Adrenal gland (tissue), 19 donors: ENCODE measurements at places on chromosomes 3 and 15. TPM values are rescaled to one million over a fixed set of nuclear protein-coding genes. Genes with fewer than 3 reads are reported as not detected.
A peak's percentile ranks its signal among the peaks of the same experiment; 100 is the strongest.

DNA sequence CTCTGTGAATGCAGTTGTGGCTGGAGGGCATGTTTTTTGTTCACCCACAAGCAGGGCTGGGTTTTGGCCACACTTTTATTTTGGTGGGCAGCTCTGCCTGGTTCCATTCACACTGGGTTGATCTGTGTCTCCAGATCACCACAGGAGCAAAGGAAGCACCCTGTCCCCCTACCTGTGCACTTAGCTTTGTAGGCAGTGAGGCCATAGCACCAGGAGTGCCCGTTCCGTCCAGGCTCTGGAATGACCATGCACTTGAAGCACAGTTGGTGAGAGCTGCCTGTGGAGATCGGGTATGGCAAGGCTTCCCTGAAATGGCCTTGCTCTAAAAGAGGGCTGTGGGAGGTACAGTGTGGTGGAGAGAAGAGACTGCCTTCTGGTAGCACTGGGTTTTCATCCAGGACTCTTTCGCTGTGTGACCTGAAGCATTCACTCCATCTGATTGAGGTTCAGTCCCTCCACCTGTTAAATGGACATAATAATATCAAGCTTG lies 31.7 kb downstream of the MINAR1 start:
- DNase-seq = no peak
- H3K4me1 ChIP-seq = no peaks in the 10 kb centered on the region
- H3K4me3 ChIP-seq = no peak overlapping the region
- H3K27ac ChIP-seq = no peak overlapping the region

GRCh38 chr3:23174426-23175039 lies 28.6 kb upstream of the UBE2E2 start:
- H3K4me3 ChIP-seq = no peak overlapping the region
- DNase-seq = no peak
- no peak overlapping the region for H3K27ac ChIP-seq
- no peaks in the 10 kb centered on the region for H3K36me3 ChIP-seq
- no peaks in the 10 kb centered on the region for H3K27me3 ChIP-seq

The ATP13A3 gene
- total RNA-seq = 58.3 TPM

The MAP6D1 gene
- total RNA-seq = 2.0 TPM

DNA sequence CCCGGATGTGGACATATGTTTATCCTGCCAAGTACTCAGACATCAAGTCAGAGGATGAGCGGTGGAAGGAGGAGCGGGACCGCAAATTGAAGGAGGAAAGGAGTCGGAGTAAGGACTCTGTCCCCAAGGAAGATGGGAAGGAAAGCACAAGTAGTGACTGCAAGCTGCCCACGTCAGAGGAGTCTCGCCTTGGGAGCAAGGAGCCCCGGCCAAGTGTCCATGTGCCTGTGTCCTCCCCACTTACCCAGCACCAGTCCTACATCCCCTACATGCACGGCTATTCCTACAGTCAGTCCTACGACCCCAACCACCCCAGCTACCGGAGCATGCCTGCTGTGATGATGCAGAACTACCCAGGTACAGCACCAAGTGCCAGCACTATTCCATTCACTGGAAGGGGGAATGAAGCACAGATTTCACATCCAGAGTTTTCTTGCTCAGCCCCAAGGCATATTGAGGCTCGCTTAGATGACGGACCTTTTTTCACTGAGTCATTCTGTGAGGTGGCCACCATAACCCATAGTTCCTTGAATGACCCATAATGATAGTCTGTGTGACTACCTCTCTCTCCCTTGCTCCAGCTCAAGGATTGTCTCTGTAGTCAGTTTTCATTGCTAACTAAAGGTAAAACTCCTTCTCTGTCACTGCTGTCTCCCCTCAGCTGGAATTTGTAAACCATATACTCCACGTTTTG lies 97.1 kb downstream of the RBPMS2 start:
- no peak for DNase-seq
- H3K27ac ChIP-seq = no peak overlapping the region
- H3K4me3 ChIP-seq = no peak overlapping the region

The RASSF1 gene
- total RNA-seq = 18.5 TPM

DNA sequence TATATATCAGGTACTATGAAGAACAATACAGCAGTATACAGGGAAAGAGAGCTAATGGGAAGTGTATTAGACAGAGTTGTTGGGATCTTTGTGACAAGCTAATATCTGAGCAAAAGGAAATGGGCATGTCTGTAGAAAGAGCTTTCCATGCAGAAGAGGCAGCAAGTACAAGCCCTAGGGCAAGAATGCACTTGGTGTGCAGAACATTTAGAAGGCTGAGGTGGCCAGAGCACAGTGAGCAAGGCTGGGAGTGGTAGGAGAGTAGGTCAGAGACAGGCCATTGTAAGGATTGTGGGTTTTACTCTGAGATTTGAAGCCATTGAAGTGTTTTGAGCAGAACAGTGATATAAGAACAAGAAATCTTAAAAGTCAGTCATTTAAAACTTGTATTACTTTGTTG lies 353.9 kb upstream of the TGFBR2 start:
- no peaks in the 10 kb centered on the region for H3K36me3 ChIP-seq
- DNase-seq = no peak
- H3K4me1 ChIP-seq = no peaks in the 10 kb centered on the region
- no peak overlapping the region for H3K4me3 ChIP-seq

DNA sequence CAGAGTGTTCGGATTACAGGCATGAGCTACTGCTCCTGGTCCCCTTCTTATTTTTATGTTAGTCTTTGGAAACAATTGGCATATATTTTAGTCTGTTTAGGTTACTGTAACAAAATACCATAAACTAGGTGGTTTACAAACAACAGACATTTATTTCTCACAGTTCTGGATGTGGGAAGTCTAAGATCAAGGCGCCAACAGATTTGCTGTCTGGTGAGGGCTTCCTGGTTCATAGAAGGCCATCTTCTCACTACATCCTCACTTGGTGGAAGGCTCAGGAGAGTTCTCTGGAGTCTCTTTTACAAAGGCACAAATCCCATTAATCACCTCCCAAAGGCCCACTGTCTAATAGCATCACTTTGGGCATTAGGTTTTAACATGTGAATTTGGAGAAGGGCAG lies 101.0 kb downstream of the APBA2 start:
- no peak overlapping the region for H3K4me3 ChIP-seq
- H3K27me3 ChIP-seq = no peaks in the 10 kb centered on the region
- H3K4me1 ChIP-seq = no peaks in the 10 kb centered on the region

The OR5K4 gene
- total RNA-seq = not detected

The SLC51A gene
- total RNA-seq = 26.3 TPM

DNA sequence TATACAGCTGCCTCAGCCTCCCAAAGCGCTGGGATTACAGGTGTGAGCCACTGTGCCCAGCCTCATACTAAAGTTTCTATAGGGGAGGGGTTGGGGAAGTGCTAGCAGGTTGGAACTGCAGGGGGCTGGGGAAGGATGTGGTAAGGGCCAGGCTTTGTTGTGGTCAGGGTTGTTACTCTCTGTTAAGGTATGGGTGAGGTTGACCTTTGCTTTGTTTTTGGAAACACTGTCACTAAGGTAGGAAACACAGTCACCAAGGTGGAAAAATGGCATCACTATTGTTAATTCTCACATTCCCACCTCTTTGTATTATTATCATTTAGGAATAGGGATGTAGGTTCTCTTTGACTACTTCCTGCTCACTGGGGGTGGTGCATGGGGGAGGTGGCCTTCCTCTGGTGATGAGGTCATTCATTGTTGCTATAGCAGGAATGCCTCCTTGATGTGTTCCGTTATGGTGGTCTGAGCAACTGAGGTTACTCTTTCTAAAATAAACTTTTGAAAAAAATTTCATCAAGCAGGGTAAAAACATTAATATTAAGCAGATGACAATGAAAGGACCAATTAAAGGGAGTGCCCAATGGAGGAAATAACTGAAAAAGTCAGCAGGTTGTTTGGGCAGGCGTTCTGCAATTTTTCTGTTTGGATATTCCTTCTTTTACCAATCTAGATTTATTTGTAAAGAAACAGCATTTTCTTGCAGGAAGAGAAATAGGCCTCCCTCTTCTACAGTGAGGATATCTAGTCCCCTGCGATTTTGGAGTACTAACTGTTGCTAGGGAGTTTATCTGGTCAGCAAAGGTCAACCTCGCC lies 150.5 kb downstream of the WDR76 start:
- DNase-seq = no peak
- H3K4me1 ChIP-seq = no peaks in the 10 kb centered on the region
- H3K27me3 ChIP-seq = no peaks in the 10 kb centered on the region
- H3K4me3 ChIP-seq = no peak overlapping the region
- H3K36me3 ChIP-seq = no peaks in the 10 kb centered on the region
- H3K27ac ChIP-seq = no peak overlapping the region

DNA sequence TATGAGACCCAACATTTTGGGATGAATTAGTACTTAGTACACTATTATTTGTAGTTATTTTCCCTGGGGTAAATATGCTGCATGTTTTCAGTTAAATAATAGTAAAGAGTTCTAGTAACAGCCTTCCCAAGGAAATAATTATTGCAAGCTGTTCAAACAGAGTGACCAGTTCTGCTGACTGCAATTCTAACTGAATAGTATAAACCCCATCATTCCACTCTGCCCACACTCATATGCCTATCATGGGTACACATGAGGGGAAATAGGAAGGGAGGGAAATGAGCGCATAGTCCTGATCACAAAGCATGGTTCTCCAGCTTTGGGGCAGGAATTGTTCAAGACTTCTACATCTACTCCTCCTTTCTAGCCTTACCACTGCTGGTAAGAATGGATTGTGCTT lies 18.7 kb downstream of the UQCC5 start:
- peaks cover 42% of the 10 kb centered on the region for H3K4me1 ChIP-seq
- H3K36me3 ChIP-seq = peaks cover 34% of the 10 kb centered on the region
- no peak overlapping the region for H3K4me3 ChIP-seq
- DNase-seq = no peak
- no peaks in the 10 kb centered on the region for H3K27me3 ChIP-seq

The UTS2B gene
- total RNA-seq = 0.32 TPM

DNA sequence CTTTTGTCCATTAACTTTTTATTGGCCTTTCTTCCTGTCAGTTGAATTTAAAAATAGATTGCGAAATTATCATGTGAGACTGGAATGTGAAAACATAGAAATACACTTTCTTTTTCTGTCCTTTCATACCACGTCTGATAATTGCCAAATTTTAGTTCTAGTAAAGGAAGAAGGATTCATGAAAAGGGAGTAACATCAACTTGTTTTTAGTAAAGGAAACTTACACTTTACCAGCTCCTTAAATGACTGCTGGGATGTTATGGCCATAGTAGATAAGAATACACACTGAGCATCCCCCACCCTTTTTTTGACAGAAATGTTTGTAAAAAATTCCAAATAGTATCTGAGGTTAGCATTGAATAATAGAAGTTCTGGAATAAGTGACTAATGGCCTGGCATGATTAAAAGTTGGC lies 137.9 kb downstream of the NEO1 start:
- H3K36me3 ChIP-seq = no peaks in the 10 kb centered on the region
- no peak for DNase-seq
- H3K4me1 ChIP-seq = no peaks in the 10 kb centered on the region
- peak overlapping the region; percentile 79 for H3K27ac ChIP-seq

DNA sequence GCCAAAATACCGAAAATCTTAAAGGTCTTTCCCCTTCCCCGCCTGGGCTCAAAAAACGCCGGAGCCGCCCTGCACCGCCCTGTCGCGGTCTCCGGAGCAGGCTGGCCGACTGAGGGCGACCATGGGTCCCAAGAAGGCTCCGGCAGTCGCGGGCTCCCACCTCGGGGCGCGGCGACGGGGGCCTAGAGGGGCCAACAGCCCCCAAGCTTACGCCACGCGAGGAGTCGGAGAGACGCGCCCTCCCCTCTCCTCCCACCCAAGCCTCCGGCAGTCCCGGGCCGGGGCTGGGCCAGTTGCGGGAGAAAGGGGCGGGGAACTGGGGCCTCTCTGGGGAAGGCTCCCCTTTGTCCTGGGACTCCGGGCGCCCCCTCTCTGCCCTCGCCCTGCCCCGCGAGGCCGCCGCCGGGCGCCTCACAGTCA lies 69.2 kb downstream of the GOLGA8B start:
- peak overlapping the region; percentile 63 for H3K4me3 ChIP-seq
- DNase-seq = peak; percentile 58
- H3K4me1 ChIP-seq = no peaks in the 10 kb centered on the region

DNA sequence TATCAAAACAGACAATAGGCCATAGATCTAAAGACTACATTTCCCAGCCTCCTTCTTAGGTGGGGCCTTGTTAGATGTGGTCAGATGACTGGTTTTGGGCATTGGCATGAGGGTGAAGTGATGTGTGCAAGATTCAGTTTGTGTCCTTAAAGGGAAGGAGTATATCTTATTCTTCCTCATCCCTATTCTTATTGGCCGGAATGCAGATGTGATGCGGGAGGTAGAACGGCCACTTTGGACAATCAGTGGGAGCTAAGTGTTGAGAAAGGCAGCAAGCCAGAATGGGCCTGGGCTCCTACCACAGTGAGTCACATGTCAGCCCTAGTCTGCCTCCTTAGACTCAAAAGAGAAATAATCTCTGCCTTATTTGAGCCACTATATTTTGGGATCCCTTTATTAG lies 89.8 kb upstream of the MEX3B start:
- H3K36me3 ChIP-seq = no peaks in the 10 kb centered on the region
- no peak overlapping the region for H3K27ac ChIP-seq
- no peaks in the 10 kb centered on the region for H3K27me3 ChIP-seq
- H3K4me1 ChIP-seq = peaks cover 18% of the 10 kb centered on the region
- H3K4me3 ChIP-seq = no peak overlapping the region

- DNase-seq = no peak
- no peaks in the 10 kb centered on the region for H3K27me3 ChIP-seq
- no peak overlapping the region for H3K27ac ChIP-seq
- no peaks in the 10 kb centered on the region for H3K36me3 ChIP-seq
These were observed 38.8 kb downstream of the ADAM10 start for GRCh38 chr15:58710701-58711100.
